Fibroblast of skin of abdomen (primary cell): ENCODE measurements at places on chromosomes 12 and 14.

GRCh38 chr12:15522574-15523187 lies 200.4 kb downstream of the PTPRO start:
- peak; percentile 47 for DNase-seq

- DNase-seq = no peak
These were observed 693 bp downstream of the CBX5 start for GRCh38 chr12:54279227-54279631.

- peak; percentile 29 for DNase-seq
These were observed 263.4 kb upstream of the PLEKHG7 start for GRCh38 chr12:92439420-92439805.

DNA sequence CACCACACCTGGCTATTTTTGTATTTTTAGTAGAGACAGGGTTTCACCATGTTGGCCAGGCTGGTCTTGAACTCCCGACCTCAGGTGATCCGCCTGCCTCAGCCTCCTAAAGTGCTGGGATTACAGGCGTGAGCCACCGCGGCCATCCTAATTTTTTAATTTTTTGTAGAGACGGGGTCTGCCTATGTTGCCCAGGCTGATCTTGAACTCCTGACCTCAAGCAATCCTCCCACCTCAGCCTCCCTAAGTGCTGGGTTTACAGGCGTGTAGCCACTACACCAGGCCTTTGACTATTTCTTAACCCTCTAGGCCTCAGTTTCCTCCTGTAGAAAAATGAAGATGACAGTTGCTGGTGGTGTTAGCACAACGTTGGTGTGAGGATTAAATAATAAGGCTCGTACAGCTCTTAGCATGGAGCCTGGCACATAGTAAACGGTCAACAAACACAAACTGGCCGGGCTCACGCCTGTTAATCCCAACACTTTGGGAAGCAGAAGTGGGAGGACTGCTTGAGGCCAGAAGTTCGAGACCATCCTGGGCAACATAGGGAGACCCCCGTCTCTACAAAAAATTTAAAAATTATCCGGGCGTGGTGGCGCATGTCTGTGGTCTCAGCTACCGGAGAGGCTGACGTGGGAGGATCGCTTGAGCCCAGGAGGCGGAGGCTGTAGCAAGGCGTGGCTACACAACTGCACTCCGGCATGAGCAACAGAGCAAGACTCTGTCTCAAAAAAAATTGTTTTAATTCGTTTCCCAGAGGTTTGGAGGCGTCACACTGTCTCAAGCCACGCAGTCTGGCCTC lies 979 bp downstream of the DDX54 start:
- no peak for DNase-seq

GRCh38 chr14:38205949-38206665 lies 1.6 kb upstream of the SSTR1 start:
- DNase-seq = peak; percentile 26
